ENCODE measurements at places on chromosomes 1 and 21. TPM values are rescaled to one million over a fixed set of nuclear protein-coding genes. Genes with fewer than 3 reads are reported as not detected.

The CELA2B gene
- not detected for total RNA-seq

The NPPA gene
- total RNA-seq = not detected

The PRAMEF25 gene
- total RNA-seq = not detected

The ASCL5 gene
- not detected for total RNA-seq

The RASSF5 gene
- 1.6 TPM for total RNA-seq

The OR2L2 gene
- not detected for total RNA-seq

The PCP4L1 gene
- not detected for total RNA-seq

The HNRNPU gene
- 246 TPM for total RNA-seq

The ZNF695 gene
- total RNA-seq = 2.5 TPM

The PGLYRP4 gene
- not detected for total RNA-seq

The RGSL1 gene
- not detected for total RNA-seq

GRCh38 chr1:224623743-224624333 is 7.7 kb downstream of the CNIH3 start:
- peak; percentile 100 for DNase-seq

- no peak for DNase-seq
Observed at GRCh38 chr1:125065821-125066180, 3881.0 kb downstream of the SRGAP2C start.

DNA sequence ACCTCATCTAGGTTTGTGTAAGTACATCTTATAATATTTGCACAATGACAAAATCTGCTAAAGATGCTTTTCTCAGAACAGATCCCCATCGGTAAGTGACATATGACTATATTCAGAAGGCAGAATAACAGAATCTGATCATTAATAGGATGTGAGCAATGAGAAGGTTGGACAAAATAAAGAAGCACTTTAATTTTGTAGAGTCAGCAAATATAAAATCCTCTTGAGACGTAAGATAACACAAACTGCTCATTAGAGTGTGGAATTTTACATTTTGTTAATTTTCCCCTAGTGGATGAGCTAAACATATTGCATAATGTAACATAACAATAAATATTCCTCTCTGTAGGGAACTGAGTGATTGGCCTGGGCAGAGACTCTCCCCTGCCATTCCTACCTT is 658.4 kb upstream of the ZP4 start:
- DNase-seq = no peak

GRCh38 chr1:47378147-47378546 is 37.9 kb upstream of the FOXE3 start:
- no peak for DNase-seq

- no peak for DNase-seq
Observed at GRCh38 chr1:62088439-62088838, 106.2 kb upstream of the L1TD1 start.

DNA sequence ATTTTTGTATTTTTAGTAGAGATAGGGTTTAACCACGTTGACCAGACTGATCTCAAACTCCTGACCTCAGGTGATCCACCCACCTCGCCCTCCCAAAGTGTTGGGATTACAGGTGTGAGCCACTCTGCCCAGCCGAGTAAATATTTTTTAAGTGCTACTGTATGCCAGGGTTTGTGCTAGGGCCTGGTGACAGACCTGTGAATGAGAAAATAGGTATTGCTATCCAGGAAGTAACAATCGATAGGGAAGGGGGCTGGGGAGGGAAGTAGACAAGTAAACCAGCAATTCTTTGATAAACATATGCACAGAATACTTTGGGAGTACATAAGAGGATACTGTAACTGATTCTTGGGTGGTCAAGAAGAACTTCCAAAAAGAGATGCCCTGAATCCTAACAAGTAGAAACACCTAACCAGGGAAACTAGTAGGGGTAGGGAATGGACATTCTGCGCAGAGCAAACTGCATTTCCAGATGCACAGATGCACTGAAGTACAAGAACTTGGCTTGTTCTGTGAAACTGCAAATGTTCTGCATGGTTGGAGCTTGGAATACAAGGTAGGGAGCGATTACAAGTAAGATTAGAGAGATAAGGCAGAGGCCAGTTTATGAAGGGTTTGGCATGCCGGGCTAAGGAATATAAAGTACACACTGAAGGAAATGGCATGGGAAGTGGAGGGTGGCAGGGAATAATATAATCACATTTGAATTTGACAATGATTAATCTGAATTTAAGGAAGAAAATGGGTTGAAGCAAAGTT is 19.0 kb upstream of the DOCK7 start:
- no peak for DNase-seq

- DNase-seq = no peak
Observed at GRCh38 chr1:54865238-54866073, 21.5 kb downstream of the DHCR24 start.

DNA sequence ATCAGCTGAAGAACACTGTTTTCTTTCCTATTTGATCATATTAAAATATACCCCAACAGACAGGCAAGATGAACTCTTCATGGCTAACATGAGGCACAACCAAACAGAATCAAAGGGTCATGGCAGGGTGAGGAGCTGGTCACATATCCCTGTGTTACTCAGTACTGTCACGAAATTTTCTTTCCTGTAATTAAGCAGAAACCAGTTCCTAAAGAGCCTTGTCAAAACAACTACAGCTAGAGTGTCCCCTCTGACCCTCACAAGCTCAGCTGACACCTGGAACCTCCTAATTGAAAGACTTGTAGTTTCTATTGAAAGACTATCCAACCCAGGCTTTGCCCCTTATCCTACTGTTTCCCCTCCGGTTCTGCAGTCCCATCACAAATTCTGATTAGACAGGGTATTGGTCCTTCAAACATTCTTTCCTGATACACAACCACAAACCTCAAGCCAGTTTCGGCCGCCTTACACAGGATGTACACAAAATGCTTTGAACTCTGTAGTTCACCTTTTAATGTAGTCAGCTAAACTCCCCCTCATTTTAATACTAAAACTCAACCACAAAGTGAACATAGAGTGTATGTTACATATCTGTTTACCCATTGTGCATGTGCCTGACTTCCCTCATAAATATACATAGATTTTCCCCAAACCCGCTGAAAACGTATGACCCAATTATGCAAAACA is 651.9 kb downstream of the MRPL39 start:
- DNase-seq = no peak

DNA sequence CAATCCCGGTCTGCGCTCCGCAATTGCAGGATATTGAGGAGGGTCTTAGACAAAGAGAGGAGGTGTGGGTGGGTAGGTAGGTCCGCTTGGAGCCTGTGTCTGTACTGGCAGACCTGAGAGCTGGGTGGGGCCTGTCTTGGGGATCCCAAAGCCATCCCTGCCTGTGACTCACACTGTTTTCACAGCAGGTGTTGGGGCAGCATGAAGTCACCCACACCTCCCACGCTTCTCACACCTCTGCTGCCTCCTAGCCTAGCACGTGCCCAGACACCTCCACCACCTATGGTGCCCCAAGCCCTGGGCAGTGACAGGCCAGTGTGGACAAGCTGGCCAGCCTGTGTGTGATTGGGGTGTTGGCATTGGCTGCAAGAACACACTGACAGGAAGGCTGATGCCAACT is 65.7 kb upstream of the ECE1 start:
- DNase-seq = no peak

DNA sequence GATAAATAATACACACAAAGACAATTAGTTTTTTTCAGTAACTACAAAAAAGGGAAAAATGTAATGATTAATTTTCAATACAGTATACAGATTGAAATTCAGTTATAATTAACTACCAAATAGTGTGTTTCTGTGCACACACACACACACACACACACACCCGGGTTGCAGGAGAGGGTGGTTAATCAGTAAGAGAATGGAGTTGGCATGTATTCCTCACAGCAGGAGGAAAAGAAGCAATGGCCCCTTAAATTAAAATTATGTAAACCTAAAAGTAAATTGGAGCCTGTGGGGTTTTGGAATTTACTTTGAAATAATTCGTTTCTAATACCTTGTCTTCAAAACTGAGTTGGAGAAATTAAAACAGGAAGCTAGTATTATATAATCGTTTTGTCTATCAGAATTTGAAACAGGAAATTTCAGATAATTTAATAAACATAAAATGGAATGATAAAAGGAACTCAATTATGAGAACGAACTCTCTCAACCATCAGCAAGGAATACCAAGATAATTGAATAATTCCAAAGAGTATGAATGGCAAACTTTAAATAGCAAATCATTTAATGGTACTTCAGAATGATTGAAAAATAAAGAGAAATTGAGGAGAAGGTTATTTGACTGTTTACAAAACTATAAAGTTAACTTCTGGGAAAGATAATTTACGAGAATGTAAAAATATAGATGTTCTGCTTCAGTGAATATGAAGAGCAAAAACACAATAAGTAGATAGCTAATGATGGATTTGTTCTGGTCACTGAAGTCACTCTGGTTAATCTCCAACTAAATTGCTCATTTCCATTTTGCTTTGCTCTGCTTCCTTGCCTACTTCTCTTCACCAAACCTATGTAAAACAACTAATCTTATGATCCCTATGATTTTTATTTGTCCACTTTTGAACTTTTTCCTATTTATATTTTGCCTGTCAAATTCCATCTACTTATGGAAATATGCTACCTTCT is 547.9 kb upstream of the ZP4 start:
- no peak for DNase-seq

GRCh38 chr1:214500340-214501055 is 50.9 kb downstream of the PTPN14 start:
- no peak for DNase-seq

- no peak for DNase-seq
Observed at GRCh38 chr1:190399233-190399632, 78.4 kb downstream of the BRINP3 start.

DNA sequence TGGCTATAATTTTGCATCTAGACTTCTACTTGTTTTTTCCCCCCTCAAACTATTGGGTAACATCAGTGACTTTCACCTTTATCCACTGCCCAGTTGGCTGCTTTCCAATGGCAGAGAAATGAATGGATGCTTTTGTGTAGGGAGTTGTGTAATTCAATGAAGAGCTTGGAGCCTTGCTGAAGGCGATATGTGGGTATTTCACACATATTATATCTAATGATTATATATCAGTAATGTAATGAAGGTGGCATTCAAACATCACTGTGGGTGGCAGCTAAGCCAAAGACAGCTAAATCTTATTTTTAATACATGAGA is 81.2 kb downstream of the TGFB2 start:
- peak; percentile 70 for DNase-seq

DNA sequence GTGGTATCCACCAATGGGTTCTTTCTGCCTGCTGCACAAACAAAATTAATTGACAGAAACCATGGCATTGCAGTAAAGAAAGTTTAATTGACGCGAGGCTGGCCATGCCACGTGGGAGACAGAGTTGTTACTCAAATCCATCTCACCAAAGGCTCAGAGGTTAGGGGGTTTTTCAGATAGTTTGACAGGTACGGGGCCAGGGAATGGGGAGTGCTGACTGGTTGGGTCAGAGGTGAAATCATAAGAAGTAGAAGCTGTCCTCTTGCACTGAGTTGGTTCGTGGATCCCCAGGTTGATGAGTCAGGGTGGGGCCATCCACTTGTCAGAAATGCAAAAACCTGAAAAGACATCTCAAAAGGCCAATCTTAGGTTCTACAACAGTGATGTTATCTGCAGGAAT is 941 bp upstream of the TBCE start:
- no peak for DNase-seq

- no peak for DNase-seq
Observed at GRCh38 chr1:14392859-14393365, 205.6 kb upstream of the KAZN start.
